ENCODE measurements at places on chromosomes 16 and 17.
A peak's percentile ranks its signal among the peaks of the same experiment; 100 is the strongest.

GRCh38 chr17:72826602-72827001 lies 265.9 kb downstream of the SLC39A11 start:
- no peak for DNase-seq

GRCh38 chr17:81381632-81382577 lies 13.4 kb upstream of the BAHCC1 start:
- no peak for DNase-seq

DNA sequence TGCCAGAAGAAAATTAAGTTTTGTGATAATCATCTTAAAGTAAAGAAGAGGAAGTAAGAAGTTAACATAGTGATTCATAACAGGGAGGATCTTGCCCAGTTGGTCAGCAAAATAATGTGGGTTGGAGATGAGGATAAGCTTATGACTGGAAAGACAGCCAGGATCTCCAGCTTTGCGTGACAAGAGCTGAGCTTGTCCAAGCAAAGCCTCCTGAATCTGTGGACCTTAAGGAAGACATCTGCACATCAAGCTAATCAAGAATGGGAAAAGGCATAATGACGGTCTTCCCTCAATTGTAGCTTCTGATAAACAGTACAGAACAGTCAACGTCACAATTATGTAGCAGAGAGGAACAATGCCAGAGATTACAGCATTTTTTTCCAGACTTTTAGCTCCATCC lies 744.7 kb upstream of the GOT2 start:
- no peak for DNase-seq

- no peak for DNase-seq
Observed at GRCh38 chr17:80331820-80332219, 71.2 kb downstream of the RNF213 start.

- DNase-seq: no peak
Observed at GRCh38 chr17:39627712-39628516, 1.2 kb downstream of the PPP1R1B start.

- DNase-seq: no peak
Observed at GRCh38 chr17:970364-970763, 9.2 kb downstream of the NXN start.

DNA sequence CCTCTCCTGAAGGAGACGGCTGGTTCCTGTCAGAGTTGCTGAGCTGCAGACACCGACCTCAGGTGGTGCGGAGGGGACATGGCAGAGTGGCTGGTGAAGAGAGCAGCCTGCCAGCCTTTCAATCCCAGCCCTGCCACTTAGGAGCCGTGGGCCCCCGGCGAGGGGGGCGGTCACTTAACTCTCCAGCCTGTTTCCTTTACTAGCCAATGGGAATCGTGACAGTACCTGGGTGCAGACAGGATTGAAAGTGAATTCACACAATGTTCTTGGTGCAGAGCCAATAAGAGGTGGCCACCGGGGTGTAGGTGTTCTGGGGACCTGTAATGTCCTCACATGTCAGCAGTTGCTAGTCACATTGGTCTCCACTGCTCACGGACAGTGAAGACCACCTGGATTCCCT lies 13.5 kb downstream of the ACE start:
- no peak for DNase-seq

- DNase-seq: no peak
Observed at GRCh38 chr16:28258567-28258966, 33.8 kb upstream of the SBK1 start.

- DNase-seq: no peak
Observed at GRCh38 chr16:27193300-27193990, 9.9 kb upstream of the KDM8 start.

- no peak for DNase-seq
Observed at GRCh38 chr16:17246974-17247732, 223.6 kb downstream of the XYLT1 start.

GRCh38 chr17:75571197-75571884 lies 16.3 kb upstream of the MYO15B start:
- no peak for DNase-seq

- DNase-seq: no peak
Observed at GRCh38 chr16:86726340-86726739, 148.0 kb downstream of the FOXL1 start.

DNA sequence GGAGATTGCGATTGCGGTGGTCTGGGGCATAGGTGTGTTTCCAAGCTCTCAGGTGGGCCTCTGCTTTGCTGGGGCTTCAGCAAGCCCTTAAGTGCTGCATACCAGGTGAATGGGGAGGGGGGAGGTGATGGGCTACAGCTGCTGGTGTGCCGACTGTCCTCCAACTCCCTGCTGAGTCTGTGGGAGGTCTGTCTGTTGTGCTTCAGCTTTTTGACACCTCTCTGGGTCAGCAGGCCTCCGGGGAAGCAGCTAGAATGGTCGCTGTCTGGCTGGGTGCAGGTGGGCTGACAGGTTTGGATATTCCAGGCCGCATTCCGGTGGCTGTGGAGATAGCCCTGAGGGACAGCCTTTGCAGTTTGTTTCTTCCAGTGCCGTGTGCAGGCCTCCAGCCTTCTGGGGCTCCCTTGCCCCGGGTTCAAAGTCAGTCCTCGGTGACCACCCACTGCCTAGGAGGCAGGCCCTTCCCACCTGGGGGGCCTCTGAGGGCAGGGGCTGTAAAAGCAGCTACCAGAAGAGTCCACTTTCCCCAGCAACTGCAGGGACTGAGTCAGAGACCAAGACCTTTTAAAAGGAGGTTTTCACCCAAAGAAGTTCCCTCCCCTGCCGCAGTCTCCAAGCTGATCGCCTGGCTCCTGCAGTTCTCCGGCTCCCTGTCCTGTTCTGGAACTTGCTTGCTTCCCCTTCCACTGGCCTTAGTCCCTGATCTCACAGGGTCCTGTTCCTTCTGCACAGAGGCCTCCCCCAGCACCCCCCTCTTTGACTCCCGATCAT lies 2.0 kb upstream of the TTYH2 start:
- DNase-seq: no peak

DNA sequence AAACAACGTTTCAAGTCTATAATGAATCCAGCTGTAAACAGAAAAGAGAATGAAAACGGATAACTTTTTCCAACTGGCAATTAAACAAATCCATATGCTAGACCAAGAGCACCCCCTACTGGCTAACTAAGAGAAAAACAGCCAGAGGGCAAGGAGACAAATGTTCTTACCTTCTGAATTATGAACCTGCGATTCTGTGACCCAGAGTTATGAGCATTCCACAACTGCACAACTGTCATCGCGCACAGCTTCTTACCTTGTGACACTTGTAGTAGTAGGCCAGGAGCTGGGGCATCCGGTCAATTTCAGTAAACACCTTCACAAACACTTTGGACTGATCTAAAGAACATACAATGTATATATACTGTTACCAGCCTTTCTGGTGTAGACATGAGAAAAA lies 18.6 kb downstream of the COG7 start:
- DNase-seq: no peak

DNA sequence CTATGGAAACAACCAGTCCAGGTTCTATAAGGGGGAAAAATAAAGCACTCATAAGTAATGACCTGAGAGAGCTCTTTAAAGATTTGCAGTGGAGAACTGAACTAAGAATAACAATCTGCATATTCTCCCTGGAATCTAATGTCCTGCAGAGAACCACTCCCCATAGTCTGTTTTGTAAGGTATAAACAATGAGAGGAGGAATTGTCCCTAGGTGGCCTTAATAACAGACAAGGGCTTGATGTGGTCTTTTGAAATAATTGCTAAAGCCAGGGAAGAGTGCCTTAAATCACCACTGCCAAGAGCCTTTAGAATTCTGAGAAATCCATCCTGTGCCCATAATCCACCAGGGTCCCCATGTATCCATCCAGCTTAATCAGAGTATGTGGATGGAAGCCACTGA lies 106.3 kb downstream of the CDH11 start:
- DNase-seq: no peak

GRCh38 chr16:88063211-88063773 lies 112.1 kb downstream of the BANP start:
- no peak for DNase-seq

- no peak for DNase-seq
Observed at GRCh38 chr17:42277342-42277712, 1.1 kb upstream of the STAT5B start.

DNA sequence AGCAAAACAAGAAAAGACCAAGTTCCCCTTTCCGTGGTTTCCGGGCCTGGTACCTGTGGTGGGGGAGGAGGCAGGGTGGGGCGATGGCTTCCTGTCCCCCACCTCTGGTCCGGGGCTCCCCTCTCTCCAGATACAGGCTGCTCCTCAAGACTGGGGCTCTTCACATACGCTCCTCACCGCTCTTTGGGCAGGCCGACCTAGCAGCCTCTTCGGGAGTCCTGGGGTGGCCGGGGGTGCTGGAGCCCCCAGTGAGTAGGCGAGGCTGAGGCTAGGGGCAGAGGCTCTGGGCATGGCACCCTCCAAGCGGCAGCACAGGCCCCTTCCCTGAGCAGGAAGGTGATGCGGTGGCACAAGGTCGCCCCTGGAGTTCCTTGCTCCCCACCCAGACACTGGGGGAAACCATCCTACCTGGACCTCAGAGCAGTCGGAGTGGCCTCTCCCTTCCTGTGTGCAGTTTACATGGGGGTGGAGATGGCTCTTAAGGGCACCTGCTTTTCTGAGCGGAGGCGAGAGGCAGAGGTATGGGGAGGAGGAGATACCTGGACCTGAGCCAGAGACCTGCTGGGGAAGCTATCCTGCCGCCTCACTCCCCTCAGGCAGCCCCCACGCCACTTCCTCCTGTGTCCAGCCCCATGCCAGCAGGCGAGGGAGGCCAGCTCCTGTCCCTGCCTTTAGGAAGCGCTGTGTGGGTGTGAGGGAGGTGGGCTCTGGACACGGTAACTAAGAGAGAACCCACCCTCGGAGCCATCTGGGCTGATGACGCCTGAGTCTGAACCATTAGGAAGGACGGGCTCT lies 891 bp downstream of the CORO1A start:
- DNase-seq: peak; percentile 62

DNA sequence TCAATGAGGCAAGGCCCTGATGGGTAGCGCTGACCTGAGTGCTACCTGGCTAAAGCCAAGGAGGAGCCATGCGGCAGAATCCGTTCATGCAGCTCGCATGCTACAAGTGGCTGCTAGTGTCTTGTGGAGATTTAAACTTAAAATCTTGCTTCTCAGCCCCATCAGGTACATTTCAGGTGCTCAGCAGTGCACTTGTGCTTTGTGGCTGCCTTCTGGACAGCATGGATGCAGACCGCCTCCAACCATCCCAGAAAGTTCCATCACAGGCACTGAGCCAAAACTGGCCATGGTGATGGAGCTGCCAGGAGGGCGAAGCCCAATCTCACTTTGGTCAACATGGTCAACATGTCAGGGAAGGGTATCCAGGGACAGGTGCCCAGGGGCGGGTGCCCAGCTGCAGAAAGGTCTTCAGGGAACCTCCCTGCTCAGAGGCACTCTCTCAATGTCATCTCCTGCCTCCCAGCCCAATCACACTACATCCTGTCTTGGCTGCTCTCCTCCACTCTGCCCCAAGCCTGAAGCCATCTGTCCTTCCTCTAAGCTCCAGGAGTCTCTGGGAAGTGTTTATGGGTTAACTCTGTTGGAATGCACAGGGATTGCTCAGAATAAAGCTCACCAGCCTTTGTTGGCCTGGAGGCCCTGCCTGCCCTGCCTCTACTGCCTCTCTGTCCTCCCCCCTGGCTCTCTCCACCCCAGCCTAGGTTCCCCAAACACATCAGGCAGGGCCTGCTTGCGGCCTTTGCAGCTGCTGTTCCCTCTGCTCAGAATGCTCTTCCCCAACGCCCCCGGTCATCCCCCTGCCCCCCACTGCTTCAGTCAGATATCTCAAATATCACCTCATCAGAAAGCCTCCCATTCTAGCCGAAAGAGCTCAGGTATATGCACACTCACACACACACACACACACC lies 18.3 kb upstream of the TNFRSF13B start:
- no peak for DNase-seq

DNA sequence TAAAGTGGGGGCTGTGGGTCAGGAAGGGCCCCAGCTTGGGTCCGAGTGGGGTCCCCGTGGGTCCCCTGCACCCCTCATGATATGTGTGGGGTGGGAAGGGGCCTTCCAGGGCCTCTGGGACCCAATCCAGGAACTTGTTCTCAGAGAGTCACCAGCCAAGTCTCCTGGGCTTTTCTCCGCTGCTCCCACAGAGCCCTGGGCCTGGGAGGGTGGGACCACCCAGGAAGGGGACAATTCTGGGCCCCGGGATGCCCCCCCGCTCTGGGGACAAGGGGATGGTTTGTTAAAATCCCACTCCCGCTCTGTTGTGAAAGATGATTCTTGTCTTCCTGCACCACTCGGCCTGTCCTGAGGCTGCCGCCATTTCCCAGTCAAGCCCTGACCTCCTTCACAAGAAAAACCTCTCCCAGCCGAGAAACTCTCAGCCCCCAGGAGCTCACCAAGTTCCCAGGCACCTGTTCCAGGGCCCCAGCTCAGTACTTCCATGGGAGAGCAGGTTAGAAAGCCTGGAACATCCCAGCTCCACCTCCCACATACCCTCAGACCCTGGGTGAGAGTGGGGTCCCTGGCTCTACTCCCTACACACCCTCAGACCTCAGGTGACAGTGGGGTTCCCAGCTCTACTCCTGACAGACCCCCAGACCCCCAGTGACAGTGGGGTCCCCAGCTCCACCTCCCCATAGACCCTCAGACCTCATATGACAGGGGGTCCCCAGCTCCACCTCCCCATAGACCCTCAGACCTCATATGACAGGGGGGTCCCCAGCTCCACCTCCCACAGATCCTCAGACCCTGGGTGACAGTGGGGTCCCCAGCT lies 75.1 kb downstream of the METRNL start:
- DNase-seq: no peak

DNA sequence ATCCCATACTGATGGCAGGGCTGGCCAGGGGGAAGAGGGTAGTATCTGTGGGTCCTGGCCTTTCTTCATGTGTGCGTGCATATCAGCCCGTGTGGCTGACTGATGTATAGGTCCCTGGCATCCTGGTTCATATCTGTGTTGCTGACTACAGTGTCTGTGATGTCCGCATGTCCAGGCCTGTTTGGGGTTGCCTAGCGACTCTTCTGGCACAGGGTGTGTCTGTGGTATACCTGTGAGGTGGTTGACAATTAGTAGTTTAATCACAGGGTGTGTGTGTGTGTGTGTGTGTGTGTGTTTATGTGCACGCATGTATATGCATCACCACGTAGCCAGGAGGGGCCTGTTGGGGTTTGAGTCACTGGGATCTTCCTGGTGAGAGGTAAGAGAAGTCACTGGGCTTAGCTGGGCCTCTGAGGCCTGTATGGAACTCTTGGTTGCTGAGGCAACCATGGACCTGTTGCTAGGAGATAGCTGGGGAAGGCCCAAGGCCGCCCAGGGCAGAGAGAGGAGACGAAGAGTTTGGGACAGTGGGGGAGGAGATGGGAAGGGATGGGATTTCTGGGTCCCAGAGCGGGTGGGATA lies 603 bp upstream of the TMEM95 start:
- DNase-seq: no peak

GRCh38 chr16:12204601-12205000 lies 228.1 kb downstream of the SNX29 start:
- no peak for DNase-seq

DNA sequence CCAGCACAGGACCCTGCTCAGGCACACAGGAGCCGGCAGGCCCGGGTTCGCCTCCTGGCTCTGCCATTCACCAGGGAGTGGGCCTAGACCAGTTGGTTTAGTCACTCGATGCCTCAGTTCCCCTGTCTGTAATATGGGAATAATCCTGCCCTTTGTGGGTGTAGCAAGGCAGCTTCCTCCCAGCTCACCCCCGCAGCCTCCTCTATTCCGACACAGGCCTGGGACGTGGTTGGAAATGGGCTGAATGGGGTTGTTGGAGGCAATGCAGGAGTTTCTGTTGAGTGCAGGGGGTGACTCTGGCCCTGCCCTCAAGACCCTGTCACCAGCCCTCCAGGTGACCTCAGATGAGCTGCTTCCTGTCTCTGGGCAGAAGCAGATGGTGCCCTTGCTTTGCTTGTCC lies 19.8 kb downstream of the SLC5A10 start:
- DNase-seq: no peak

Data from stimulated activated CD4-positive, alpha-beta T cell treated with anti-CD3 and anti-CD28 coated beads, TNF-alpha, amount 100 ng/mL, for 48 hours (primary cell).